ENCODE measurements at places on chromosomes 7 and 10. TPM values are rescaled to one million over a fixed set of nuclear protein-coding genes. Genes with fewer than 3 reads are reported as not detected.
A peak's percentile ranks its signal among the peaks of the same experiment; 100 is the strongest.

Gene PRKCQ
- polyA plus RNA-seq = 0.25 TPM

Gene SNX10
- polyA plus RNA-seq = 2.2 TPM

Gene C10orf62
- polyA plus RNA-seq = not detected

Gene GPR26
- not detected for polyA plus RNA-seq

Gene BCCIP
- polyA plus RNA-seq = 60.4 TPM

DNA sequence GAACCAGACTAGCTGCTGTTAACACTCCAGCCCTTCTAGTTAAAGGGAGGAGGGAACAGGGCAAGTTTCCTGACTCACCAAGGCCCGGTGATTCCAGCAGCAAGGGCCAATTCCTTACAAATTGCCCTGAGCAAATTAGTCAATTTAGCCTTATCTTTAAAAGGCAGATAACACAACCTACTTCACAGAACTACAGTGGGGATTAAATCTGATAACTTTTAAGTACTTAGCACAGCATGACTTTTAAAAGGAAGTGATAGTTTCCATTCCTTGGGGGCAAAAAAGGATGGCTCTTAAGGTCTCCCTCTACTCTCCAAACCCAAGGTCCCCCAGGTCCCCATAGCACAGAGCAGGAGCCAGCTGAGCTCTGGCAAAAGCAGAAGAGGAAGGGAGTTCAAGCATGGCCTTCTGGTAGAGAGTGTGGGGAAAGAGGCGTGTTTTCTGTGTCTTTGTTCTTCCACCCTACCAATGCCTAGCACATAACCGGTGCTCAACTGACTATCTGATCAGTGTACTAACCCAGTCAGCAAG is 4.0 kb downstream of the CDCA7L start:
- DNase-seq = peak; percentile 57

DNA sequence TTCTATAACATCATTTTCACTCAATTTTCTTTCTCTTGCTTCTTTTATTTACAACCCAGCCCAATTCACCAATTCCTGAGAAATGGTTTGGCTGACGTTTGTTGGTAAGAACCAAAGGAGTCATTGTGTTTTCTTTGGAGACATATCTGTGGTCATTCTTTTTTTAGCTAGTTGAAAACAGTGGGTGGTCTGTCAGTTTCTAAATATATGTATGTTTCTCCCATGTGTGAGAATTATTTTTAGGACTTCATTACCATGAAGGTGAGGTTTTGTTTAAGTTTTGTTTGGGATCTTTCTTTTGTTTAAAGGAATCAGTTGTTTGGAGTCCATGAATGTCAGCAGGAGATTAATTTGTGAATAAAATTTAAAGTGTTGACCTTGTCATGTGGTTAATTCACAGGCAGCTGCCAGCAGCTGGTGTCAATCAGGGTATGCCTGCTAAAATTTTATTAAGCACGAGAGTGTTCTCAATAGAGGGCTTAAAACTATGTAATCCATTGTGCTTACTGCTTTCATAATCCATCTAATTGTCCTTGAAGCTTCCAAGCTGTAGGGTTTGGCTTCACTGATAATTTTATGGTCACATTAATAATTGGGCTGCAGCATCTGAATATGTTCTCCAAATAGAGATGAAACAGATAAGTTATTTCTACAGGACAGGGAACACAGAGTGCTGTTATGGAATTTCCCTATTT is 38.7 kb downstream of the INSYN2A start:
- no peak for DNase-seq

All from stomach (tissue), 19 donors.